ENCODE measurements at places on chromosomes 4 and X. TPM values are rescaled to one million over a fixed set of nuclear protein-coding genes. Genes with fewer than 3 reads are reported as not detected.

DMD gene
- total RNA-seq, result 13.8 TPM

EXOC1L gene
- total RNA-seq, result not detected

SFRP2 gene
- total RNA-seq, result not detected

DNA sequence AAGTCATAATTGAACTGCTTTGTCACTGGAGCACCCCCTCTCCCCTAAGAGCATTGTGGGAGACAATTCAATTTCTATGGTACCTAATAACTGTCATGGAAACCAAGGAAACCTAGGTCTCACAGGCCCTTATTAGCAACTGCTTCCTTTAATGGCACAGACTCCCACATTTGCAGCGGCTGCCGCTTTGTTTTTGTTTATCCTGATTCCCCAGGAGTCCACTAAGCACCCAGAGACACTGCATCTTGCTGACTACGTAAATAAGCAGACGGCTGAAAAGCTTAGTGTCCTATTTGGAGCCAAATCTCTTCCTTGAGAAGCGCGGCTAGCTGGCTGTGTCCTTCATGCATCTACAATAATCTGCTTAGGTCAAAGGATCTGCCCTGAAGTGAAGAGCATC lies 494.4 kb downstream of the TMA16 start:
- no peaks in the 10 kb centered on the region for H3K4me1 ChIP-seq
- no peaks in the 10 kb centered on the region for H3K36me3 ChIP-seq
- H3K4me3 ChIP-seq, result no peak overlapping the region
- no peak overlapping the region for H3K27ac ChIP-seq
- no peak for DNase-seq

DNA sequence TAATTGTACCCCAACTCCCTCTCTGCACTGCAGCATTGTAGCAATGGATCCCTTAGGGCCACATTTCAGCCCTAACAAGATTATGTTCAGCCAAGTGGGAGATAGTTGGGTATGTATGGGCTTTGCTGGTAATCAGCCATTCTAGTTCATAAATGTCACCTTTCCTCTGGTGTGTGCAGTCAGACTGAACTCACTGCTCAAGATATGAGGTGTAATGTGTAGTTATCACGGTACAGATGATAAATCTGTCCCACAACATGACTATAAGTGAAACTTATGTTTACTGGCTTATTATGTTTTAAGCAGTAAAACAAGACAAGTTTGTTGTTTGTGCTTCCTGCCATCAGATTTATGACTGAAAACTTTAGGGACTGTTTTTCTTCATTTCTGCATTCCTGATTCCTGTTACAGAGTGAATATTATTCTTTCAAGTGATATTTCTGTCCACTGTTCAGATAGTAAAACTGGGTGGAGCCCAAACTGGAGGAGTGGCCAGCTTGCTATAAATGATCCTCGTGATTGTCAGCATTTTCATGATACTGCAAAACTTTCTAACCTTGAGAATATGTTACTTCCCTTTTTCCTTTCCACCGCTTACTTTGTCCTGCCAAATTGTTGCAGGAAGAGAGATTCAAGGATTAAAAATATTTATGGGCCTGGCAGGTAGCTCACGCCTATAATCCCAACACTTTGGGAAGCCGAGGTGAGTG lies 44.9 kb downstream of the ANAPC4 start:
- H3K4me1 ChIP-seq, result no peaks in the 10 kb centered on the region
- no peak for DNase-seq
- H3K27ac ChIP-seq, result no peak overlapping the region
- no peaks in the 10 kb centered on the region for H3K27me3 ChIP-seq
- H3K4me3 ChIP-seq, result no peak overlapping the region

DNA sequence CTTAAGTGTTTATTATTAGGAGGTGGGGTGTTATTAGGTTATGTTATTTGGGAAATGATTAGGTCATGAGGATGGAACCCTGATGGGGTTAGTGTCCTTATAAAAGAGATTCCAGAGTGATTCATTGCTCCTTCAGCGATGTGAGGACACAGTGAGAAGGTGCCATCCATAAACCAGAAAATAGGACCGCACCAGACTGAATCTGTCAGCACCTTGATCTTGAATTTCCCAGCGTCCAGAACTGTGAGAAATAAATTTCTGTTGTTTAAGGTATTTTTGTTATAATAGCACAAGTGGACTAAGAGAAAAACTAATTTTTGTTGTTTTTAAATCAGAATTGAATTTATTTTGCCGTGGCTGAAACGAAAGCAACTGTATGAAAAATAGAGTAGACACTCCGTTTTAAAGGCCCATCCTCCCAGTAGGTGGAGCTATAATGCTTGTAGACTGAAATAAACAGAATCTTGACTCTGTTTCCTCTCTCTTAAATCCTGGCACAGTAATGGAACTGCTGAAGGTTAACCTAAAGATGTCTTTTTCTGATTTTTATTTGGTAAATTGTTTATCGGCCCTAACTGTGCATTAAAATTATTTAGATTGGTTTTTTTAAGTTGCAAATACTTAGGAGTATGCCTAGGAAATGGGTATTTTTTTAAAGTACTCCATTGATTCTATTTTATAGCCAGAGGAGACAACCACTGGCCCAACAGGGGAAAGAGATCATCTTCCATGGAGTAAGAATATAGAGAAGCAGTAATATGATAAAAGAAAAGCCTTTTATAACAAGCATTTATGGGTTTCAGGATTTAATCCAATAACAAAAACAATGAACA lies 133.2 kb upstream of the ADAMTS3 start:
- peak; percentile 80 for DNase-seq
- peak overlapping the region; percentile 71 for H3K4me3 ChIP-seq
- no peaks in the 10 kb centered on the region for H3K36me3 ChIP-seq
- H3K27me3 ChIP-seq, result peaks cover 3% of the 10 kb centered on the region

All from osteoblast (primary cell).